Hematopoietic multipotent progenitor cell (in vitro differentiated cells): ENCODE measurements at places on chromosomes 12 and 14. TPM values are rescaled to one million over a fixed set of nuclear protein-coding genes. Genes with fewer than 3 reads are reported as not detected.

CLEC6A gene
- not detected for total RNA-seq

CD69 gene
- total RNA-seq, result 545 TPM

C1QL4 gene
- under 0.01 TPM for total RNA-seq

FGF23 gene
- total RNA-seq, result not detected

GPR68 gene
- 0.81 TPM for total RNA-seq

SDR39U1 gene
- 39.6 TPM for total RNA-seq

KRT74 gene
- not detected for total RNA-seq

TAS2R7 gene
- total RNA-seq, result not detected

CCDC196 gene
- not detected for total RNA-seq

GRIP1 gene
- total RNA-seq, result 0.54 TPM

PTCSC3 gene
- not detected for total RNA-seq

- DNase-seq, result no peak
Observed at GRCh38 chr12:38102197-38102596, 214.4 kb upstream of the ALG10B start.

DNA sequence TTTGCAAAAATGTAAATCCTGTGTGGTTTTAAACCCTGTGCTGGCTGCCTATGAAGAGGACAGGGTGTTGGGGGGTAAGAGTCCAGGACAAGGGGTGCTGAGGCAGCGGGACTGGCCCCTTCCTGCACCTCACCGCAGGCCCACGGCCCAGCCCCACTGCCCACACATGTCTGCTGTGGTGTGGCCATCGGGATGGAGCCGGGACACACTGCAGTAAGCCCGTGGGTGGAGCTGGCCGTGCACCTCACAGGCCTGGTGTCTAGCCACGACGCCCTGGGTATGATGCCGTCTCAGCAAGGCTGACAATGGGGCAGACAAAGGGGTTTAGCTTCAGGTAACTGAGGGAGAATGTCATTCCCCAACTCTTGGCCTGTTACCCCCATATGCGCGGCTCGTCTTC is 19.6 kb downstream of the AMN start:
- DNase-seq, result no peak

GRCh38 chr14:95483309-95484165 is 32.9 kb downstream of the SYNE3 start:
- no peak for DNase-seq

DNA sequence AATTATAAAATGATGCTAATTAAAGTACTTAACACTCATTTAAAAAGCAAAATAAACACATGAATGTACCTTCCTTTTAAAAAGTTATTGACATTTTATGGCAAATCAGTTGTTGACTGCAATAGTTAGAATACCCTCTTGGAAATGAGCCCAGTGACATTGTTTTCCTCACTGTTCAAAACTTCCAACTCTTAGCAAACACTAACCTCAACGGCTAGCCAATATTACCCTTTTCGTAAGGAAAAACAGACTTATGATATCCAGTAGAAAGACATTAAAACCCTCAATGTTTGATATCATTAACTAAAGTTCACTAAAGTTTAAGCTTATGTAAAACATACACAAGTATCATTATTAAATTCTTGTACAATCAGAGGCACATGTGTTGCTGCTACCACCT is 83.6 kb downstream of the EPS8 start:
- no peak for DNase-seq

DNA sequence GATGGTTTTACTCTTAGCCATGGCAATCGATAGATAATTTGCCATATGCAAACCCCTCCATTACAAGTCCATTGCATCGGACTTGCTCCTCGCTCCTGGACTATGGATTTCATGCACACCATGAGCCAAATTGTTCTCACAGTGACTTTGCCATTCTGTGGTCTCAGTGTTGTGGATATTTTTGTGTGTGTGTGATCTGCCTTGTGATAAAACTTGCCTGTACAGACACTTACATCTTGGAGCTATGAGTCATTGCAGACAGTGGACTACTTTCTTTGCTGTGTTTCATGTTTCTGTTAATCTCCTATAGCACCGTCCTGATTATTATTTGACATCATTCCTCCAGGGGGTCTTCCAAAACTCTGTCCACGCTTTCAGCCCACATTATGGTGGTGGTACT is 8.4 kb upstream of the OR4K13 start:
- no peak for DNase-seq

DNA sequence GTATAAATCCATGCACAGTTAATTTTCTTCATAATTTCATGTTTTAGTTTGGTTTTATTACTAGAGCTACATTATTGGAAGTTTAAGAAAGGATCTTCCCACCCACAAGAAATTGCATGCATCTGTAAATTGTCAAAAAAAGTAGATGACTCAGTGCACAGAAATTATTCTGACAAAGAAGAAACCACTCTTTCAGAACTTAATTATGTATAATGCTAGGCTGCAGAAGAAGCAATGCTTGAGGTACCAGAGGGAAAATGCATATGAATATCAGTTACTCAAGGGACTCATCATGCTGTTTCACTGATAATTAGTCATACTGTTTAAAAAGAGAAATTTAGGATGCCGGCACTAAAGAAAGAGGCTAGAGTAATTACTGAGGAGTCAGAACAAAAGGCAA is 147.0 kb downstream of the SLC16A7 start:
- DNase-seq, result no peak

GRCh38 chr12:40149673-40150260 is 43.9 kb upstream of the SLC2A13 start:
- DNase-seq, result no peak

GRCh38 chr12:68227356-68227755 is 1.7 kb upstream of the IL26 start:
- no peak for DNase-seq

DNA sequence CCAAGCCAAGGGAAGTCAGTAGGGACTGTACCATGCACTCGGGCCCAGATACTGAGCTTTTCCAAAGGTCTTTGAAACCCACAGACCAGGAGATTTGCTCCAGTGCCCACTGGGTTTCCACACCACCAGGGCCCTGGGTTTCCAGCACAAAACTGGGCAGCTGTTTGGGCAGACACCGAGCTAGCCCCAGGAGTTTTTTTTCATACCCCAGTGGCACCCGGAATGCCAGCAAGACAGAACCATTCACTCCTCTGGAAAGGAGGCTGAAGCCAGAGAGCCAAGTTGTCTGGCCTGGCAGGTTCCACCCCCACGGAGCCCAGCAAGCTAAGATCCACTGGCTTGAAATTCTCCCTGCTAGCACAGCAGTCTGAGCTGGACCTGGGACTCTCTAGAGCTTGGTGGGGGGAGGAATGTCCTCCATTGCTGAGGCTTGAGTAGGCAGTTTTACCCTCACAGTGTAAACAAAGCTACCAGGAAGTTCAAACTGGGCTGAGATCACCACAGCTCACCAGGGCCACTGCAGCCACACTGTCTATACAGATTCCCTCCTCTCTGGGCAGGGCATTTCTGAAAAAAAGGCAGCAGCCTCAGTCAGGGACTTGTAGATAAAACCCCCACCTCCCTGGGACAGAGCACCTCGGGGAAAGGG is 793.7 kb downstream of the RPS29 start:
- DNase-seq, result no peak

GRCh38 chr12:6157482-6157881 is 33.0 kb upstream of the VWF start:
- DNase-seq, result no peak

- DNase-seq, result no peak
Observed at GRCh38 chr14:69921052-69921451, 41.8 kb downstream of the SMOC1 start.

GRCh38 chr14:85380881-85381280 is 149.1 kb upstream of the FLRT2 start:
- no peak for DNase-seq

GRCh38 chr12:102885043-102885932 is 31.8 kb downstream of the PAH start:
- DNase-seq, result no peak

GRCh38 chr14:39454906-39455539 is 22.8 kb upstream of the FBXO33 start:
- DNase-seq, result no peak

- DNase-seq, result no peak
Observed at GRCh38 chr14:52307376-52307775, 6.7 kb upstream of the PTGER2 start.

DNA sequence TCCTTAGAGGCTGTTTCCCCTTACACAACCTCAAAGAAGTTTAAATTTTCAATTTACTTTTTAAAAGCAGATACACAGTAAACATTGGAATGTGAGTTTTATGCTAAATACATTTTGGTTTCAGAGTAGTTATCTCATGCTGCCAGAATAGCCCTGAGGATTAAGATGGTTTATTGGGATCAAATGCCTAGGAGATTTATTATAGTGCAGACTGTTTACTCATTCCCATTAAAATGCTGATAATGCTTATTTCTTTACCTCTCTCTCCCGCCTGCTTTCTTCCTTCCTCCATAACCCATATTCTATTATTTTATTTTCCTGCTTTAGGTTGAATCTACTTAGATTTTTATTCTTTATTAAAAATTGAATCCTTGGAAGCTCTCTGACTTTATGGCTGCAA is 340.2 kb downstream of the DIO2 start:
- DNase-seq, result no peak

DNA sequence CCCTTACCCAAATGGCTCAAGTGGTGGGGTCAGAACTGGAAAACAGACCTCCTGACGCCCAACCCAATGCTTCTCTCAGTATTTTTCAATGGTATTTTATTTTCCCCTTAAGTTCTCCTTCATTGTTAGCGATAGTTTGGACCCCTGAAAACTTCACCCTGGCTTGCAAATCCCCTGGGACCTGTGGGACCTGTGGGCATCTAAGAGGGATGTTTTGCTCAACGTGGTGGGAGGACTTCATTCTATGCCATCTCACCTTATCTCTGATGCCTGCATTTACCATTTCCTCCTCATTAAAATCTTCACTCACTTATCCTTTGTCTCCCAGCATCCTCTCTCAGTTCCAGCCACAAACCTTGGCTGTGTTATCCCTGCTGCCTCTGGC is 59.4 kb upstream of the GZMB start:
- DNase-seq, result no peak

- DNase-seq, result no peak
Observed at GRCh38 chr12:124418791-124419190, 123.9 kb downstream of the RFLNA start.
